Eye (tissue), 1 donor: ENCODE measurements at places on chromosomes 4 and X.

DNA sequence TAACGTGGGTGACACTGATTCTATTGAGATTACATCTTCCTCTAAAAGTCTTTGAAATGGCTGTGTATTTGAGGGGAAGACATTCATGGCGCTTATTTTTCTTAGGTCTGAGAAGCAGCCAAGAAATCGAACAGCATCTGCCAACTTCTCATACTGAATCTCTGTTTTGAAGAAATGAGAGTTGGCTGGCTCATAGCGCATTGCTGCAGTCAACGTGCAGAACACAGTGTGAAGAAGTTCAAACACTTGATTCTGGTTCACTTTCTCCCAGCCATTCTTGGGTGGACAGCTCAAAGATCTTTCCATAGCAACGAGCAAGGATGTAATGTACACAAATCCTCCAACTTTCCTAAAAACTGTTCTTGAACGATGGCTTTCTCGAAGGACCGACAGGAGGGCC is 156.5 kb downstream of the WDFY3 start:
- no peak for DNase-seq

DNA sequence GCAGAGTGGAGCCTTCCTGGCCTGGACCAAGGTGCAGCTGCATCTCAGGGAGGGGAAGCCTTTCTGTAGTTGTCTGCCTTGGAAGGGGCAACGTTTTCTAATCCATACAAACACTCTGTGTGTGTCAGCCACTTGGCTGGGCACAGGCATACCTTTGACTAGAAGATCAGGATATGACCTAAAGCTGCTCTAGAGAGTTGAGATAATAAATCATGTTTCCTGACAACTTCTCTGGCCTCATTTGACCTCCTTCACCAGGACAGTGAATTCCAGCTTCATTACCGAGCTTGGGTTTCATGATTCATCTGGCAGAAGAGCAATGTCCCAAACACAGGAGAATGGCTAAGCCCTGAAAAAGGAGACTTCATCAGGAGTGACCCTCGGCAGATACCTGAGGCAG is 89.6 kb upstream of the KIT start:
- DNase-seq = no peak

DNA sequence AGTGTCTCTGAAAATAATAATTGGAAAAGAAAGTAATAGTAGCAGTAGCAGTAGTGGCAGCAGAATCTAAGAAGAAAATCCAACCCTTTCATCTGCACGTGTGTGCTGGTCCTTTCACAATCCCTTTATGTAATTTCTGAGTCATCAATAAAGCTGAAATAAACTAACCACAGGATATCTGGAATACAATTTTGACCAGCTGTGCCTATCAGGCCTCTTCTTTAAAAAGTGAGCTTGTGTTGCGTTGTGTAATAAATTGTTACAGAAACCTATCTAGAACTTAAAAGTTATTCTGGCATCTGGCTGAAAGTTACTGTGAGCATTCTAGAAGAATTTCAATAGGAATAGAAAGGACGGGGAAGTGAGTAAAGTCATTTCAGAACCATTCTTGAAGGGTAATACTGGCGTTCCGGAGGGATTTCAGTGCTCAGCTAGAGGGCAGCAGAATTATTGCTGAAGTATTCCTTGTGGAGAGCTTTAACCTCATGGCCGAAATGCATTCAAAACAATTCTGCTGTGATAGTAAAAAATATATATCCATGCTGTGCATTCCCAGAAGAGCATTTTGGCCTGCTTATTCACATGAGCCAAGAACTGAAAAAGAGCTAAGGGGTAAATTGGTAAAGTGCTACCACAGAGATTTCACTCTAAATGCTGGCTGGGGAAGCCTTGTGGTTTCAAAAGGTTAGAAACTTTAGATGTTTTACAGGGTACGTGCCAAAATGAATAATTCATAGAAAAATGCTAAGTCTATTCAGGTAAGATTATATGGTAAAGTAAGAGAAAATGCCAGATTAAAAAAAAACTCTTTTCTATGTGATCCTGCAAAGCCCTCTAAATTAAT is 260.6 kb downstream of the NKX6-1 start:
- DNase-seq = no peak

- no peak for DNase-seq
These were observed 16.2 kb downstream of the NOP14 start for GRCh38 chr4:2946812-2947600.

DNA sequence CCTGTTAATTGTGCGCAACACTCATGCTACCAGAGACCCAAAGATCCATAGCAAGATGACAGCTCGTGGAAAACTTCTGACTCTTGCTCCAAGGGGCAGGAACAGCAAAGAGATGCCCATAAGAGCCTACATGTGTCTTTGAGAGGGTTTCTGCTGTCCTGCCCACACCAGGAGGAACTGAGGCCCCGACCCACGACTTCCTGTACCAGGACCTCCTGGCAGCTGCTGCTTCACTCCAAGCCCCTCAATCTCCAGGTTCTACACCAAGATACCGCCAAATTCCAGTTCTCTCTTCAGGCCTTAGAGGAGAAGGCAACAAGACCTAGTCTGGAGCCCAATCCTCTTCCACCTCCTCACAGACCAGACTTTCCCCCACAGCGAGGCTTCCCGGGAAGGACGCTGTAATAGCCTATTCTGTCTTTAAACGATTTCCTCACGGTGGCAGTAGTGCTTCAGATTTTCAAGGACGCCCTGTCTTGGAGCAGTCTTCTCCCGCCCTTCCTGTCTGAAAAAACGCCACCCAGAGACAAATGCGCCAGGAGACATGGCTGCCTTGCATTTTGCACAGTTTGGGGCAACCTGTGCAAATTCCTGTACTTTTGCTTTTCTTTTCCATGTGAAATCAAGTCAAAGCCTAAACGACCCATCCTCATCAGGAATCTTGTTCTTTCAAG is 230.2 kb upstream of the STK26 start:
- DNase-seq = no peak

- no peak for DNase-seq
These were observed 113.6 kb downstream of the GLUD2 start for GRCh38 chrX:121160987-121161386.

GRCh38 chr4:105122350-105122749 is 24.3 kb upstream of the TET2 start:
- DNase-seq = no peak

GRCh38 chr4:97238956-97239666 is 904.2 kb downstream of the STPG2 start:
- peak; percentile 89 for DNase-seq

DNA sequence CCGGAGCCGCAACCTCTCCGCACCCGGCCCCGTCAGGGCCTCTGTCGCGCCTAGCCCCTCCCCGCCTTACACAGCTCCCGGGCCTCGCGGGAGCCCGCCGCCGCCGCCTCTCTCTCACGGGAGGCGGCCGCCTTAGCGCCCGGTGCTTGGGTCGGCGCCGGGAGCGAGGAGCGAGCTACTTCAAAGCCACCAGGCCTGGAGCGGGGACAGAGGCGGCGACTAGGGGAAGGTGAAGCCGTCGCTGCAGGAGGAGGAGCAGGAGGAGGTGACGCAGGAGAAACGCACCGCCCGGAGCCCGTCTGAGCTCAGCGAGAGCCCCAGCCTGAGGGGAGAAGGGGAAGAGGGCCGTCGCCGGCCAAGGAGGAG is 250 bp downstream of the USP9X start:
- DNase-seq = no peak

DNA sequence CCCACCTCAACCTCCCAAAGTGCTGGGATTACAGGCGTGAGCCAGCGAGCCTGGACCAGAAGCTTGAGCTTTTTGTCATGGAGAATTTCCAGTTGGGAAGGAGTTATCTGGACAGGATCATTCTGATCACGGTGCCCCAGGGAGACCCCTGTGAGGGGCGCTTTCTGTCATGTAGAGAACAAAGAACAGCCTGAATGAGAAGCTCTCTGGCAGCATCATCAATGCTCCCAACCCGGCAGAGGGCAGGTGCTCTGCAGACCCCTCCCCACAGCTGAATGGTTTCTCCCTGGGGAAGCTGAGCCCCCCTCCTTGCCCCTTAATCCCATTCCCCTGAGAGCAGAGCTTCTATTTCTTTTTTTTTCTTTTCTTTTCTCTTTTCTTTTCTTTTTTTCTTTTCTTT is 7.3 kb upstream of the CSF2RA start:
- DNase-seq = peak; percentile 23

DNA sequence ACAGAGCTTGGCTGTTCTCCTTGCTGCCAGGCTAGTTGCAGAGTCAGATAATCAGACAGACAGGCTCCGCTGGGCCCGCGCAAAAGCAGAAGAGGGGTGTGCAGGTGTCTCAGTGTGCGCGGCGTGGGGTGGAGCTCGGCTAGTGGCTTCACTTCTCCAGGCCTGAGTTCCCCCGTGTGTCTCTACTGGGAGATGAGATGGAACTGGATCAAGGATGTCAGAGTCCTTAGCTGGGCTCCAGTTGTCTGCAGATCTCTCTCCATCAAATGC is 21.1 kb downstream of the HTRA3 start:
- no peak for DNase-seq

DNA sequence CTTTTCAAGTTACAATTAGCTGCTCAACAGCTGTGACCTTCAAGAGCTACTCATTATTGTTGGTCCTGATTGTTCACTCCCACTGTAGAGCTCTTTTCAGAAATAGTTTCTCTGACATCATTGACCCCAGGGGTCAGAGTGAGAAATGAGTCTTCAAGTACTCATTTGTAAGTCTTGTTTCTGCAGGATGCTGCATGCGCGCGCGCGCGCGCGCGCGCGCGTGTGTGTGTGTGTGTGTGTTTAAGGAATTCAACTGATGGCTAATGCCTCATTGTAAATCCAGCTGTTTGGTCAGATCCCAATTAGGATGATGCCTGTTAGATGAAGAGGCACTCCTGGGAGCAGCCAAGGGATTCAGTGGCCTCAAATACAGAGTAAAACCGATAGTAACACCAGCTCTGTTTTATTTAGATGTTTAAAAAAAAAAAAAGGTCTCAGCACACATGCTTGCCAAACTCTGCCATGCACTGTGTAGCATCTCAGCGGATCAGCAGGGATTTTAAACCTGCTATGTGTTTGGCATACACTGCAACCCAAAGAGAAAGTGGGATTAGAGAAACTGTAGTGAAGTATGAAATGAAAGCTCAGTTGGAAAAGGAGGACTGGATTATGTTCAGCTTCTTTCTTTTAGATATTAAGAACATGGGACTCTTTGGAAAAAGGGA is 332.3 kb downstream of the ADGRL3 start:
- peak; percentile 91 for DNase-seq

DNA sequence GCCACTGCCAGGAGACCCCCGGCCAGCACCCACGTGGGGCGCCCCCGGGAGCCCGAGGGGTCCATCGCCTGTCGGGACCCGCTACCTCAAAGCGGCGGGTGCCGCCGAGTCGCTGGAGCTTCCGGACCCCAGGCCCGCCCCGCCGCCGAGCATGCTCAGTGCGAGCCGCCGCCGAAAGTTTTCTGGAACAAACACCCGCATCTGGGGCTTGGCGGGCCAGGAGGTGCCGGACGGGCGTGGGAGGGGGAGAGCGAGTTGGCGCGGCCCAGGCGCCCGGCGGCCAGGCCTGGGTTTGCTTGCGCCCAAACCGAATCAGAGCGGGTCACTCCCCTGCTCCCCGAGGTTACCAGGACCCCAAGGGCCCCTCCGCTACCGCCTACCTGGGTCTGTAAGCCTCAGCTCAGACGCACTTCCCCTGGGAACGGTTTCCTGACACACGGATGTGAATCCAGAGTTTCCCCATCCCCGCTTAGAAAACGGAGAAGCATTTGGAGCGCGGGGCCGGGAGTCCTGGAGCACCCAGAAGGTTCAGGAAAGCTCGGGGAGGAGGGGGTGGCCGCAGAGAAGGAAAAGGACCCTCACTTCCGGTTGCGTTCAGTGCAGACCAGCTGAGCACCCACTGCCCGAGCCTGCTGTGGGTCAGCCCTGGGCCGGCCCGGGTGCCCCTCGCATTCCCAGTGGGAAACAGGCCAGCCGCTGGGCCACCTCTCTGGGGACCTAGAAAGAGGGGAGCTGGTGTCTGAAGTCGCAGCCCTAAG is at the start of gene EVC2:
Gene EVC2, minus strand, starts transcription at position 111 of the 758 bp plus-strand sequence. Its CDS starts 46 bp downstream, at position 65.
- DNase-seq = peak; percentile 81

GRCh38 chr4:12286351-12286750 is 857.7 kb upstream of the HS3ST1 start:
- no peak for DNase-seq
